Stimulated activated naive CD8-positive, alpha-beta T cell treated with anti-CD3 and anti-CD28 coated beads, Interleukin-15, amount 100 ng/mL, for 72 hours (primary cell): ENCODE measurements at places on chromosomes 7 and 10.

DNA sequence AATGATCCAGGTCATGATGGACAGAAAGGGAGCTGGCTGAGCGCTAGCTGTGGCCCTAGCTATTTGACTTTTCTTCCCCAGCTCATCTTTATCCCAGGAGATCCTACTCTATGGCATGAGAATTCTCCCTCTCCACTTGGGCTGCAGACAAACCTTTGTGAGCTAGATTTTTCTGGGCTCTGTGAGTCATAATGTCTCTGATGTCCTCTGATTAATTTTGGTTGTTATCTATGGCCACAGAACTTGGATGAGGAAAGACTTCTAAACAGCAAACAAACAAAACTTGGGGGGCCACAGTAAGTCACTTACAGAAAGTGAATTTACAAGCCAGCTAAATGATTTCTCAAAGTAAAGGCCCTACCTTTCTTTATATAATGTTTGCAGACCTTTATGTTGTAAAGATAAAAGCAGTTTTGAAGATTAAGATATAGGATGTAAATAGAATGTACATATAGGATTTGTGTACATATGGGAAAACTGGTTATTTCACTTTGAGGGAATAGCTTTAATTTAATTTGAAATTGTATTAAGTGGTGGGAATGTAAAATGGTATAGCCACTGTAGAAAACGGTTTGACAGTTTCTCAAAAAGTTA is 10.4 kb downstream of the ABLIM1 start:
- DNase-seq = no peak

- no peak for DNase-seq
Observed at GRCh38 chr7:75662579-75663301, 76.0 kb downstream of the HIP1 start.

DNA sequence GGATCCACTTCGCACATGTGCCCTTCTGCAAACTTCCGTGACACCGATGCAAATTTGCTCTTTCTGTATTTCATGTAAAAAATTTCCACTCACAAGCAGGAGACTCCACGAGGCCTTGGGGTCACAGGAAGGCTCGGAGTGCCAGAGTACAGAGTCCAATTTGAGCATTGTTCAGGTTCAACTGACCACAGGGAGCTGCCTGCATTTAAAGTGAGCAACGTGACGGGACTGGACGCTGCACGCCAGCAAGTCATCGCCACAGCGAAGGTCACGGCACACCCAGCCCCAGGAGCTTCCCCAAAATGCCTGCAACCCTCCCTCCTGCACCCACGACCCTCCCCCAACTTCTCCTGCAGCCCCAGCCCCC is 41.5 kb upstream of the NKX6-2 start:
- DNase-seq = no peak

- no peak for DNase-seq
Observed at GRCh38 chr10:77416311-77417135, 221.1 kb downstream of the KCNMA1 start.

GRCh38 chr7:77310982-77311381 is 105.2 kb downstream of the GSAP start:
- DNase-seq = no peak

- DNase-seq = no peak
Observed at GRCh38 chr7:596819-597182, 77.2 kb upstream of the PDGFA start.

GRCh38 chr7:92336662-92337340 is 91.0 kb downstream of the ANKIB1 start:
- DNase-seq = no peak
